Activated naive CD4-positive, alpha-beta T cell treated with anti-CD3 and anti-CD28 coated beads for 36 hours (primary cell): ENCODE measurements at places on chromosomes 2 and 18. TPM values are rescaled to one million over a fixed set of nuclear protein-coding genes. Genes with fewer than 3 reads are reported as not detected.

The OTX1 gene
- not detected for total RNA-seq

The UGT1A4 gene
- total RNA-seq = not detected

The SLC4A3 gene
- total RNA-seq = not detected

The ALKAL2 gene
- not detected for total RNA-seq

The ASPRV1 gene
- 0.59 TPM for total RNA-seq

The SCN3A gene
- 0.10 TPM for total RNA-seq

DNA sequence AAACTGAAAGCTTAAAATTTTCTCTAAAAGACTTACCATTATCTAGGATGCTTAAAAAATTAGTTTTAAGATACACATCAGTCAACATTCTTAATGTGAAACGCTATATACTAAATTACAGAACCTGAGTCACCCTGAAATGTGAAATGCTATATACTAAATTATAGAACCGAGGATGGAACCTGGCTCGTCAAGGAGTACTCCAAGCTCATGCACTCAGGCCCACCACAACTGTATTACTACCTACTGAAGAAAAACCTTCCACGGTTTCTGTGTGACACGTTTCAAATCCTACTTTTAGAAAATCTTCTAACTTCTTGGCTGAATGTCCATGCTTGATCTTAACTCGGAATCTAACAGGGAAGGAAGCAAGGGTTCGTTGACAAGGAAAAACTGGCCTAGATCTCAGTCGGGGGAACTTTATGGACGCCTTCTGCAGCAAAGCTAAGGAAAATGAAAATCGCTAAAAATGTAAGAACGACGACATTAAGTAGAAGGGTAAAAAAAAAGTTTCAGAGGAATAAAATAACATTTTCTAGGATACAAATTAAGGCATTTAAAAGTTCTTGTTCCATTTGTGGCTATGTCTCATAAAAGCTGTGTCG is 1.4 kb downstream of the PRKD3 start:
- H3K36me3 ChIP-seq = peaks cover 5% of the 10 kb centered on the region
- peaks cover 40% of the 10 kb centered on the region for H3K4me1 ChIP-seq
- H3K27me3 ChIP-seq = peaks cover 19% of the 10 kb centered on the region
- peak overlapping the region; percentile 84 for H3K27ac ChIP-seq
- DNase-seq = no peak

DNA sequence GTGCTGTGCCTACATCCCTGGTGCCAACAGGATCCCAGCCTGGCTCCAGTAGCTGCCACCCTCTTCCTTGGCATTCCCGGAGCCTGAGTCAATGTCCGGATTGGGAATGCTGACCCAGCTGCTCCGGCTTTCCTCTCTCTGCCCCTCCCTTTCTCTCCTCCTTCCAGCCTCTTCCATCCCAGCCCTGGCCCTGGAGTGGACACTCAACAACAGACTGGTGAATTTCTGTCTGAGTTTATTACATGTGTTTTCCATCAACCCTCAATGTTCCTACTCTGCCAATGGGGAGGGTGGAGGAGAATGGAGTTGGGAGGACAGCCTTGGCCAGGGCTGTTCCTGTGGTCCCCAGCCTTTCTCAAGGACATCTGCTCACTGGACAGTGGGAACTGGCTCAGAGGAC is 917 bp upstream of the PRKAG3 start:
- no peak overlapping the region for H3K4me3 ChIP-seq
- no peak for DNase-seq
- H3K4me1 ChIP-seq = no peaks in the 10 kb centered on the region
- no peaks in the 10 kb centered on the region for H3K36me3 ChIP-seq

- no peak overlapping the region for H3K27ac ChIP-seq
- H3K4me1 ChIP-seq = peaks cover 4% of the 10 kb centered on the region
- DNase-seq = no peak
- H3K36me3 ChIP-seq = no peaks in the 10 kb centered on the region
Observed at GRCh38 chr2:8628179-8628865, 53.5 kb upstream of the ID2 start.

DNA sequence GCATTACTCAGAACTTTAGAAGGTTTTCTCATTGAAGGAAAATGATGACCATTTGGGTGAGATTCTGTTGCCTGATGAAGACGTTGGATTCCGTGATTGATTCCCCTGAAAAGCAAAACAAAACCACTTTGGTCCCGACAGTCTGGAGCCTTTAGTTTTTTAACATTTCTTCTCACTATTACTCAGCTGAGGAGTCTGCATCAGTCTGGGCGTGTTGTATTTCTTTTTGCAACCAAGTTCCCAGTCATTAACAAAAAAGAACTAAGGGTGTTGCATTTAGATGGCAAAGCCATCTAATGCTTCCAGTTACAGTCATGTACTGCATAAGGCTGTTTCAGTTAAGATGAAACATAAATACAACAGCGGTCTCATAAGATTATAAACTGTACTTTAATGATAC is 343.1 kb upstream of the CDH2 start:
- no peak overlapping the region for H3K27ac ChIP-seq
- no peak for DNase-seq
- no peak overlapping the region for H3K4me3 ChIP-seq
- H3K4me1 ChIP-seq = no peaks in the 10 kb centered on the region
- no peaks in the 10 kb centered on the region for H3K36me3 ChIP-seq

DNA sequence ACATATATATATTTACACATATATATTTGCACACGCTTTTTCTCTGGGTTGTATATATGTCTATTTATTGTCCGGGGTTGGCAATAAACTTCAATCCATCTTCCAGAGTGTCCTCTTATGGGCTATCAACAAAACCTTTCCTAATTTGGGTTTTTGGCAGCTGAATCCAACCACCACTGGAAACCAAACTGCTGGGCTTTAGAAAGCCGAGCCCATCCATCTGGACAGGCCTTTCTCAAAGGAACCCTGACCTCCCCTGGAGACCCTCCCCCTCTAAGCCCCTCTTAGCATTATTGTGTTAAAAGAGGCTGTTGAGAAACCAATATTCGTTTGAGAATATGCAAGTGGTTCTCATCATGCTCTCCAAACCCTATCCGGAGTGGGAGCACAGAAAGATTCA is 153.6 kb downstream of the NRP2 start:
- H3K4me3 ChIP-seq = no peak overlapping the region
- H3K4me1 ChIP-seq = no peaks in the 10 kb centered on the region
- H3K27ac ChIP-seq = no peak overlapping the region
- no peak for DNase-seq
- H3K27me3 ChIP-seq = peaks cover 9% of the 10 kb centered on the region

GRCh38 chr18:9216459-9216858 is 79.9 kb downstream of the ANKRD12 start:
- no peak for DNase-seq
- H3K4me1 ChIP-seq = peaks cover 5% of the 10 kb centered on the region
- peaks cover 29% of the 10 kb centered on the region for H3K36me3 ChIP-seq
- H3K27me3 ChIP-seq = no peaks in the 10 kb centered on the region
- H3K27ac ChIP-seq = no peak overlapping the region

GRCh38 chr2:45622336-45623075 is 11.4 kb upstream of the SRBD1 start:
- H3K4me3 ChIP-seq = no peak overlapping the region
- H3K27me3 ChIP-seq = peaks cover 11% of the 10 kb centered on the region
- H3K27ac ChIP-seq = no peak overlapping the region
- peaks cover 2% of the 10 kb centered on the region for H3K4me1 ChIP-seq
- DNase-seq = no peak

DNA sequence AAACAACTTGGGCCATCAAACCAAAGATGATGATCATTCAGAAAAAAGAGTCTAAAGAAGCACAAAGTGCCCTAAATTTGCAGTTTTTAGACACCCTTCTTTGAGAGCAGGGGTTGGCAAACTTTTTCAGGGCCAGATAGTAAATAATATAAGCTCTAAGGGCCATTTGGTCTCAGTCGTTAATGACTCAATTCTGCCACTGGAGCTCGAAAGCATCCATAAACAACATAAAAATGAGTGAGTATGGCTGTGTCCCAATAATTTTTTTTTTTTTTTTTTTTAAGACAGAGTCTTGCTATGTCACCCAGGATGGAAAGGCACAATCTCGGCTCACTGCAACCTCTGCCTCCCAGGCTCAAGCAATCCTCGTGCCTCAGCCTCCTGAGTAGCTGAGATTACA is 152.3 kb downstream of the DTNB start:
- H3K4me1 ChIP-seq = peaks cover 9% of the 10 kb centered on the region
- no peaks in the 10 kb centered on the region for H3K27me3 ChIP-seq
- H3K27ac ChIP-seq = no peak overlapping the region
- no peak for DNase-seq
- no peaks in the 10 kb centered on the region for H3K36me3 ChIP-seq
- no peak overlapping the region for H3K4me3 ChIP-seq

GRCh38 chr2:129376426-129377077 is 602.9 kb upstream of the RAB6C start:
- H3K27ac ChIP-seq = no peak overlapping the region
- H3K27me3 ChIP-seq = no peaks in the 10 kb centered on the region
- no peaks in the 10 kb centered on the region for H3K36me3 ChIP-seq

- no peak overlapping the region for H3K27ac ChIP-seq
- H3K4me1 ChIP-seq = no peaks in the 10 kb centered on the region
- H3K36me3 ChIP-seq = no peaks in the 10 kb centered on the region
- no peak overlapping the region for H3K4me3 ChIP-seq
- no peak for DNase-seq
Observed at GRCh38 chr2:128347701-128348539, 29.3 kb upstream of the HS6ST1 start.

DNA sequence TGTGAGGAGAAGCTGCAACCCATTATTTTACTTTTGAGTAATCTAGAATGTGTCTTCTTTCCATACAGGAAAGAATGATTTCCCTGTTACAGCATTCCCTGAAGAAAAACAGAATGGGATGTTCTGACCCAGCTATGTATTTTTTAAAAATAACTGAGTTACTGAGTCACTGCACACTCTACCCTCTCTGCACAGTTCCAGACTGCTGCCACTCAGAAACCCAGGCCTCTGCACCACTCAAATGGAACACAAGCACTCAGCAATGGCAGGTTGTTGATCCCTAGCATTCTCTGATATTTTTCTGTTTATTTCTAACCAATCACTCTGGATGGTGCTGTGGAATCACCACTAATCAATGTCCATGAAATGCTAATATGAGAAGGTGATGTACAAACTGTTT is 1300.0 kb upstream of the FAM98A start:
- no peak overlapping the region for H3K4me3 ChIP-seq
- no peak overlapping the region for H3K27ac ChIP-seq
- no peaks in the 10 kb centered on the region for H3K27me3 ChIP-seq

- no peak for DNase-seq
- H3K27me3 ChIP-seq = no peaks in the 10 kb centered on the region
- no peak overlapping the region for H3K27ac ChIP-seq
- no peaks in the 10 kb centered on the region for H3K4me1 ChIP-seq
Observed at GRCh38 chr2:162688403-162688802, 150.2 kb downstream of the KCNH7 start.

GRCh38 chr2:96985181-96985945 is 1.0 kb downstream of the FAM178B start:
- no peak for DNase-seq
- no peaks in the 10 kb centered on the region for H3K27me3 ChIP-seq
- no peaks in the 10 kb centered on the region for H3K4me1 ChIP-seq
- no peak overlapping the region for H3K27ac ChIP-seq
- H3K4me3 ChIP-seq = no peak overlapping the region
- H3K36me3 ChIP-seq = no peaks in the 10 kb centered on the region

DNA sequence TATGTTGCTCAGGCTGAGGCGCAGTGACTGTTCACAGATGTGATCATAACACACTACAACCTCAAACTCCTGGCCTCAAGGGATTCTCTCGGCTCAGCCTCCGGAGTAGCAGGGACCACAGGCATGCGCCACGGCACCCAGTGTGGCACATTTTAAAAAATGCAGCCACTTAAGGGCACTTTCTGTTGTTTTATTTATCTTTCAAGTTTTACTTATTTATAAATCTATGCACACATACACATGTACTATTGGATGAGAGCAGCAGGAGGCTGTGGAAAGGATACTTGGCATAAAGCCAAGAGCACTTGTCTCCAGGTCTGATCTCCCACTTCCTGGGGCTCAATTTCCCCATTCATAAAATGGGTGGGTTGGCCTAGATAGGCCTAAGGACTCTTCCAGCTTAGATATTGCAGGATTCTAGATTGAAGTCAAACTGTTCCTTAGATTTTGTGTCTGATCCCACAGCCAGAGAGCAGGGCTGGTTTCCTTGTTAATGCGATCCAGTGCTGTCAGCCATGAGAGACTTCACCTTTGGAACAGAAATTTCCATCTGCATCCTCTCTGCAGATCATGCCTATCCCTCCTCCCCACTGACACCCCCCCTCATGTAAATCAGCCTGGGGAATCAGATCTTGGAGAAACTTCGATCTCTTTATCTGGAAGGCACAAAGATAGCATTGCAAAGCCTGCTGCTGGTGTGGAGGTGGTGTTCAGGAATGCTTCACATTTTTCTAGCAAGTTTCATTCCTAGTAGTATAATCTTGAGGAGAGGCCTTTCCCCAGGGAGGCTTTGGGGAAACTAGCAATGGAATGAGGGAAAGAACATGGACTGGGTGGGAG is 24.7 kb downstream of the PCBP1 start:
- H3K36me3 ChIP-seq = no peaks in the 10 kb centered on the region
- no peak overlapping the region for H3K4me3 ChIP-seq
- H3K4me1 ChIP-seq = peaks cover 66% of the 10 kb centered on the region
- H3K27me3 ChIP-seq = no peaks in the 10 kb centered on the region
- no peak overlapping the region for H3K27ac ChIP-seq
- DNase-seq = no peak

GRCh38 chr18:3995476-3996102 is 459.5 kb downstream of the DLGAP1 start:
- no peaks in the 10 kb centered on the region for H3K36me3 ChIP-seq
- peak; percentile 78 for DNase-seq
- no peak overlapping the region for H3K27ac ChIP-seq
- no peaks in the 10 kb centered on the region for H3K4me1 ChIP-seq

GRCh38 chr2:209526561-209526960 is 102.7 kb downstream of the MAP2 start:
- H3K4me3 ChIP-seq = no peak overlapping the region
- no peak overlapping the region for H3K27ac ChIP-seq
- H3K36me3 ChIP-seq = no peaks in the 10 kb centered on the region
- no peaks in the 10 kb centered on the region for H3K27me3 ChIP-seq
- peaks cover 19% of the 10 kb centered on the region for H3K4me1 ChIP-seq
- DNase-seq = no peak

GRCh38 chr2:152598975-152599759 is 118.1 kb downstream of the PRPF40A start:
- H3K4me1 ChIP-seq = peaks cover 9% of the 10 kb centered on the region
- no peak overlapping the region for H3K4me3 ChIP-seq
- no peaks in the 10 kb centered on the region for H3K27me3 ChIP-seq
- no peak overlapping the region for H3K27ac ChIP-seq
- no peak for DNase-seq

- H3K36me3 ChIP-seq = peaks cover 3% of the 10 kb centered on the region
- no peaks in the 10 kb centered on the region for H3K27me3 ChIP-seq
- H3K4me3 ChIP-seq = no peak overlapping the region
- H3K27ac ChIP-seq = peak overlapping the region; percentile 12
Observed at GRCh38 chr2:85593023-85593422, 2.5 kb upstream of the RNF181 start.

GRCh38 chr18:74760436-74760835 is 162.8 kb downstream of the ZNF407 start:
- H3K36me3 ChIP-seq = peaks cover 30% of the 10 kb centered on the region
- no peak overlapping the region for H3K4me3 ChIP-seq
- no peaks in the 10 kb centered on the region for H3K27me3 ChIP-seq
